ENCODE measurements at places on chromosomes 11 and 22.

- no peak for DNase-seq
Observed at GRCh38 chr22:43390872-43391271, 20.9 kb upstream of the MPPED1 start.

DNA sequence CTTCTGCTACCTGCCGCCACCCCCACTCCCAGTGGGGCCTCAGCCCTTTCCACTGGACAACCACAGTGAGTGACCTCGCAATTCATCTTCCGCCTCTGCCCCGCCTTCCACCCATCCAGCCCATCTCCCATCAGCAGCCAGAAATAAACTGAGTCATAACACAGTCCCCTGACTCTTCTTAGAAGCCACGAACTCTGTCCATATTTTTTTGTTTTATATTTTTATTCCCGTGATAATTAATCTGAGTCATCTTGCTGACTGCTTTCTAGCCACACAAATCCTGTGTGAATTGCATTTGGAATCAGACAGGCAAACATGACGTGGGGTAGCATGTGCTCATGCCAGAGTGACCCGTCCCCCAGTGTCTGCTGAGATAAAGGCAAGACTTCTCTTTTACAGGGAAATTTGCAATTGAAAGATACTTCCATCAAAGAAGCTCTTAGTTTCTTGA is 7.0 kb downstream of the FADD start:
- no peak for DNase-seq

DNA sequence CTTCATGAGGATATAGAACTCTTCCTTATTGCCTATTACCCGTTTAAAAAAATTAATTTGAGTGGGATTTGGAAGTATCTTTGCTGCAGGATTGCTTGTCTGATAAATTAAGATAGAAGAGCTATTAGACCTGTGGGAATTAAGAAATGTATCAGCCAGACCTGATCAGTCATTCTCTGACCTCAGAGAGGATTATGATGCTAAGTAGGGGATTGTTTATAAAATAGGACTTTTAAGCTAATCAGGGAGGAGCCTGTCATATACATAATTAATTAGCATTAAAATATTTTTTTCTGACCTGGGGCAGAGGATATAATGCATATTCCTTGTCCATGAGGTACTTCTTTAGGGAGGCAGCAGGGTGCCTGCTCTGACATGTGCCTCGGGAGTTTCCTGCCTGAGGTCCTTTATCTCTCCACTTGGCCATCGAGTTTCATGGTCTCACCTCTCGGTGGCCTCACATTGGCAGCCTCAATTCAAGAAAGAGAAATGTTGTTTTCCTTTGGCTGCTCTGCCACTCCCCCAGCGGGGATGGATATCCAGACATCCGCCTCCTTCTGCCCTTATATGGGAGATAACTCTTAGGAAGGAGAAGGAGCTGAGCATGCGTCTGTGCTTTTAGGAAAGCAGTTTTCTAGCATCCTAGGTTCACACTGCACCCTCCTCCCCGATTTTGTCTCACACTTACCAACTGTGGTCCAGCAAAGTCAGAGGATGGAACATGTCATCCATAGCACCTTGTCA is 41.1 kb downstream of the DIXDC1 start:
- DNase-seq, result no peak

GRCh38 chr11:6745465-6746015 is 26.2 kb downstream of the OR2AG2 start:
- no peak for DNase-seq

DNA sequence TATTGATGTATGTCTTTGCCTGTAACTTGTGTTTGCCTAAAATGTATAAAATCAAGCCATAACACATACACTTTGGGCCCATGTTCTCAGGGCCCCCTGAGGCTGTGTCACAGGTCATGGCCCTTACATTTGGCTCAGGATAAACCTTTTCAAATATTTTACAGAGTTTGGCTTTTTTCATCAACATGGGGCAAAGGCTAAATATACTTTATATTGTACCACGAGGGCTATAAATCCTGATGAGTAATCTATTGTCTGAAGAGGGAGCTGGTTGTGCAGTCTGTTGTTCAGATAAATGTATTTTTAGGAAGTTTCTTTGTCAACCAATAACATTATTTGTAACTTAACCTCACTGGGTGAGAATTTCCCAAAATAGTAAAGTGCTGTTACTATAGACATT is 404.6 kb upstream of the DDI1 start:
- no peak for DNase-seq

GRCh38 chr11:100220801-100221200 is 466.3 kb upstream of the ARHGAP42 start:
- DNase-seq, result no peak

- DNase-seq, result no peak
Observed at GRCh38 chr22:28992565-28993356, 68.9 kb downstream of the C22orf31 start.

DNA sequence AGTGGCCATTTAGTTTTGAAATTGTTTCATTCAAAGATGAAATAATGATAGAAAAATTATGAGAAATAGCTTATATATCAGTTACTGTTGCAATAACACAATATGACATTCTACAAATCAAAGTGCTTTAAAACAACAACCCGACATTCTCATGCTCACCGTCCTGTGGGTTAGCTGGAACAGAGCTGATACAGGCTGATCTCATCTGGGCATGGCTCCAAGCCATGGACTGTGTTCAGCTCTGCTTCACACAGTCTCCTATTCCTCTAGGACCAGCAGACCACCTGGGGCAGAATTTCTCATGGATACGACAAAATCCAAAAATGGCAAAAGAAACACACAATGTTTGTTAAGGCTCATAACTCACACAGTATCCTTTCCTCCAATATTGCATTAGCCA is 178.6 kb downstream of the CNTN5 start:
- DNase-seq, result no peak

GRCh38 chr11:83156996-83157593 is at the start of gene PCF11:
TSS of gene PCF11 (plus strand) at chr11:83157131. CDS start at chr11:83157440, 309 bp downstream.
- no peak for DNase-seq

DNA sequence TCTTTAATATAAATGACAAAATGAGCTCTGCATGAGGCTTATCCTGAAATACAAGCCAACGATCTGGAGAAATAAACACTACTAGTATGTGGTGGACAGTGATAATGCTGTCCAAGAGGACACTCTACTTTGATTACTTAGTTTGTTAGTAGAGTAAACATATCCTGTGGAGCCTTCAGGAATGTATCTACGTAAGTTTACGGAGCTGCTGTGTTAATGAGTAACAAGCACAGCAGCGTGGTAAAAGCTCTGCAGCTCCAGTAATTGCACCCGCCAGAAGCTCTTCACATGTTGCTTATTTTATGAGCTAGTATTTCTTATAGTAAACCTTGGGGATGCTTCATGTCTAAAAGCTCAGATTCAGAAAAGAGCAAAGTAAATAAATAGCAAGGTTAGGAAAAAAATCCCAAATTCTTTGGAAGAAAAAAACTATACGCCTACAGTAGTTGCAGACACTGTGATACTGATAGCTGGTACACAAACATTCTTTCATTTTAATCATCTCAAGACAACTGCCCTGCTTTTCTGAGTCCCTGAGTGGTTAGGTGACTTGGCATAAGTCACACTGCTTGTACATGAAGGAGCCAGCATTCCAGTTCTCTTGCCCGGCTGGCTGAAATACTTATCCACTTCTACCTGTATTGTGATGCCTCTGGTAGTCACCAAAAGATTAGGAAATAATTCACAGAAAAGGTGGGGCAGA is 32.7 kb upstream of the CCDC34 start:
- DNase-seq, result no peak

DNA sequence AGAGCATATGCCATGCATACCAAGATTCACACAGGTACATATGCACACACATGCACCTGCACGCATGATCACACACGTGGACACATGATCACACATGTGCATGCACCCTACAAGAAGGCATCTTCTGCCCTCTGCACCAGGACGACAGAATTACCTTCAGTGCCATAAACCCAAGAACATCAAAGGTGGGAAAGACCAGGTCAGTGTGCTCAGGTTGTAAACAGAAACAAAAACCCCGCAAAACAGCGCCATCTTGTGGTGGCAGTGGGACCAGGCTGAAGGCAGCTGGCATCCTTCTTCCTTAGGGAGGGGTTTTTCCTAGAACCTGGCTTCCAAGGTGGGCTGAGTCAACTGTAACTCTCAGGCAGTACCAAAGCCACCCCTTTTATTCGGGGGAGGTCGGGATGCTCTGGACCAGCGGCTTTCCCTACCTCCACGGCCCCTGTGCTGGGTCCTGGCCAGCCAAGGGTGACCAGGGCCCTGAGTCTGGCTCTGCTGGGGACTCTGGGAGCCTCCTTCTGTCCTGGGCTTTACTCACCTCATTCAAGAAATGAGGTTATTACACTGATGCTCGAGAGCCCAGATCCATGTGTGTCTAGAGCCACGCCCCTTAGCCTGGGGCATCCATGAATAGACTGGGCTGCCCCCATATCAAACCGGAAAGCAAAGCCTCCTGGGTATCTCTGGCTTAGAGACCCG is 69.4 kb upstream of the FGF3 start:
- DNase-seq, result peak; percentile 34

DNA sequence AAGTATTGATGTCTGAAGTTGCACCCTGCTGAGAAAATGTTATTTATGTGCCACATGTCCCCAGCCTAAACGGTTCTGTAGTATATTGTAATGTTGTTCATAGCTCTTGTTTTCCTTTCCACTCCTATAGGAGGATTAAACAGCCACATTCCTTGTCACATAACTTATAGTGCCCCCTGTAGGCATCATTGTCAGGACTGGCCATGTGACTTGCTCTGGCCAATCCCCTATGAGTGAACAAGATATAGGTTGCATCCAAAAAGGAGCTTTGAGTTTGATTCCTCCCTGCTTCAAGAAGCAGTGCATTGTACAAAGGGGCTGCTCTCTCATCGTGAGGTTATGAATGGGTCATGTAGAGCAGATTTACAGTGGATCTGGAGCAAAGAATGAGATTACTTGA is 717.6 kb upstream of the ANO5 start:
- no peak for DNase-seq

GRCh38 chr11:67345920-67346819 is 7.2 kb downstream of the POLD4 start:
- DNase-seq, result no peak

GRCh38 chr22:43094085-43094484 is 4.9 kb upstream of the TTLL1 start:
- no peak for DNase-seq

DNA sequence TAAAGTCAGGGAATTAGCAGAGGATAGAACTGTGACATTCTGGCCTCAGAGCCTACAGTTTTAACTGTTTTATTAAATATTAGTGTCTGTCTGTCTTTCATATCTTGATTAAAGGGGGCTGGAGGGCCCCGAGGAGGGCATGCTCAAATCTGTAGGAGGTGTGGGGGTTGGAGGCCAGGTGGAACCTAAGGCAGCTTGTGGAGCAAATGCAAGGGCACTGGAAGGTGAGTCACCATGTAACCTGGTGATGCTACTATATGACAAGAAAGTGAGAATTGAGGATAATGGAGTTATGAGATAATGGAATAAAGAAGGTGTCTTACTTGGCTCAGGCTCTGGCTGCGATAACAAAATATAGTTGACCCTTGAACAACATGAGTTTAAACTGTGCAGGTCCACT is 27.3 kb upstream of the TMEM86A start:
- no peak for DNase-seq

- no peak for DNase-seq
Observed at GRCh38 chr11:134987822-134988221, 575.8 kb upstream of the B3GAT1 start.

DNA sequence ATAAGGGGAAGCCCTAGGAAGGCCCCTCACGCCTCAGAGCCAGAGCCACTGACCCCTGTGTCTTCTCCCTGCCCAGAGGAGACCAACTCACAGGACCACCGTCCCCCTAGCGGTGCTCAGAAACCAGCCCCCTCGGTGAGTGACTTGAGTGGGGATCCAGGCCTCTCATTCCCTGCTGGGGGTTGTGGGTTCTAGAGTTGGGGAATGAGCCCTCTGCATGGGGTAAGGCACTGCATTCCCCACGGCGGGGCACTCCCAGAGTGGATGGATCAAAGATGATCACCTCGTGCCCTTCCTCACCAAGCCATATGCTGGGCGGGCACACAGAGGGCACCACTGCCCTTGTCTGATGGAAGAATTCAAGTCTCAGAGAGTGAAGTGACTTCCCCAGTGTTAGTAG is 39.7 kb downstream of the ZC3H7B start:
- no peak for DNase-seq

DNA sequence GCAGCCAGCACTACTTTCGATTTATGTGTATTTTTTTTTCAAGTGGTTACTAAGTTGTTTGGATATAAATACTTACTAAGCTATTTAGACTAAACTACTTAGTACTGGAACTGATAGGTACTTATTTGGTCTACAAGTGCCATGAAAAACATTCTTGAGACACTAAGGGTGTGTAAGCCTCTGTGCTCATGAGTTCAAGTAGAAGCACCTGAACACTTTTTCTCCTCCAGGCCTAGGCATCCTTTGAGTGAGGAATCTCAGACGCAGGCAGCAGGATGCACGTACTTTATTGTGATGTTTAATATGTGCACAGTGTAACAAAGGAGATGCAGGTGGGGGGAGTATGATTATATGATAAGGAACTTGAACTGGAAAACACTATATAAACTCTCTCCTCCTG is 7.8 kb downstream of the TESMIN start:
- DNase-seq, result no peak

DNA sequence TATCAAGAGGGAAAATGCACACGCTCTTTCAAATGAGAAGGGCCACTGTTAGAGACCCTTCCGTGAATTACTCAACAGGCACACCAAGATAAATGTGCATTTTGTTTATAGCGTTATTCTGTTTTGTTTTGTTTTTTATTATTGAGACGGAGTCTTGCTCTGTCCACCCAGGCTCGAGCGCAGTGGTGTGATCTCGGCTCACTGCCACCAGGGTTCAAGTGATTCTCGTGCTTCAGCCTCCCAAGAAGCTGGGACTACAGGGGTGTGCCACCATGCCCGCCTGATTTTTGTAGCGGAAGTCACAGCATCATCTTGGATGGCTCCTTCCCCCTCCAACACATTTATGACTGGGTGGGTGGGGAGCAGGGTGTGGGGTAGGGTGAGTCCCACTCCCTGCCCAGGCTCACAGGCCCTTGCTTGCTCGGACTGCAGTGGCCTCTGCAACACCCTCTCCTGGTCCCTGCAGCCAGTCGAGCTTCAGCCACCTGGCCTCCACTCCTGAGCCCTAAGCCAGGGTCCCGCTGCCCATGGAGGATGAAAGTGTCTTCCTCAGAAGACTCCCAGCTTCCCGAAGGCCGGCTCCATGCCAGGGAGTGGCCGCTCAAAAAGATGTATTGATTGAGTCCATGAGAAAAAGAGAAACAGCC is 68.0 kb downstream of the RTL6 start:
- DNase-seq, result no peak

DNA sequence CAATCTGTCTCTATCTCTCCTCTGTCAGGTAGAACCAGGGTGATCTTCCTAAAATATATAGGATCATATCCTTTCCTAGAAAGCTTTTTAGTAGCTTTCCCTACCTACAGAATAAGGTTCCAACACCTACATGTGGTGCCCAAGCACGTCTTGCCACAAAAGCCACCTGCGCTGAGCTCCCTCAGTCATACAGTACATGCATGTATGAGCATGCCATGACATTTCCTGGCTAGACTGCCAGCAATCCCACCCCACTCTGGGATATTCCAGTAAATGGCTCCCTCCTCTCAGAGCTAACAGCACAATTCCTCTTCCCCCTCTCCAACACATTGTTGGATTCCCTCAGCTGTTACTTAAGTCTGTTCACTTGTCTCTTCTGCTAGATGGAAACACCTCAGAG is 398.0 kb downstream of the TENM4 start:
- no peak for DNase-seq

GRCh38 chr22:45931042-45931441 is 45.9 kb downstream of the WNT7B start:
- DNase-seq, result no peak
